Adipocyte (in vitro differentiated cells): ENCODE measurements at places on chromosomes 4 and X.
A peak's percentile ranks its signal among the peaks of the same experiment; 100 is the strongest.

GRCh38 chr4:54658252-54659093 is 716 bp downstream of the KIT start:
- peak; percentile 80 for DNase-seq

- DNase-seq: no peak
These were observed 466.7 kb downstream of the GASK1B start for GRCh38 chr4:157706155-157706554.

GRCh38 chrX:11619441-11619840 is 46.3 kb downstream of the ARHGAP6 start:
- peak; percentile 40 for DNase-seq

- DNase-seq: no peak
These were observed 22.8 kb upstream of the GPR78 start for GRCh38 chr4:8557151-8558076.

DNA sequence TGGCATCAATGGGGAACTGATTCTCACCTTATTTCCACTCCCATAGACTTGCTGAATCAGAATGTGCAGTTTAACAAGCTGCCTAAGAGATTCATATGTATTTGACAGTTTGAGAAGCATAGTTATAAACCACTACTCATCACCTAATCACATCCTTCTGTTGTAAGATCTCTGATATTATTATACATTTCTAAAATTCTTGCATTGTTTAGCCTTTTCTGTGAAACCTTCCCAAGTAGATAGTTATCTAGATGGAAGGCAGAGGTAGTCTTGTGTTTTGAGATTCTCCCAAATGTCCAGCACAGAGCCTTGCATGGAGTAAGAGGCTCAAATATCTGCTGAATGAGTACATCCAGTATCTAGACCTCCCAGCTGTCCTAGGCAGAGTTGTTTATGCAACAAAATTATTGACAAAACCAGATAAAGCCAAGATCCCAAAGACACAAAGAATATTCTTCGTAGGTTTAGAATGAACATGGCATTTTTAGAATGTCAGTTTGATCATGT is 227.3 kb downstream of the KDR start:
- DNase-seq: peak; percentile 22

DNA sequence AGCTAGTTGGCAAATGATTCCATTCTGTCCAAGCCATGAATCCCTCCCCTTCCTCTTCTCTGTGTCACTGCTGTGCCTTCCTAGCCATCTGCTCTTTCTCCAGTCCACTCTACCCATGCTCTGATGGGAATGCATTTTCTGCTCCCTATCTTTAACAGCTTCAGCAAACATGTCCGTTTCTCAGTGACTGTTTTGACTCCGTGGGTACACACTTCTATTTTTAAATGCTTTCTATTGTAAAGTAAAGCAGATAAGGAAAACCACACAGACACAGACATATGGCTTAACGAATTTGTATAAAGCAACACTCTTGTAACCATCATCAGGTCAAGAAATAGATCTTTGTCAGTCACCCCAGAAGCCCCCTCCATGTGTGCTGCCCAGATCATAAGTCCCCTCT is 72.4 kb upstream of the KLHL13 start:
- no peak for DNase-seq

GRCh38 chr4:152815078-152815477 is 35.3 kb downstream of the ARFIP1 start:
- DNase-seq: peak; percentile 45

DNA sequence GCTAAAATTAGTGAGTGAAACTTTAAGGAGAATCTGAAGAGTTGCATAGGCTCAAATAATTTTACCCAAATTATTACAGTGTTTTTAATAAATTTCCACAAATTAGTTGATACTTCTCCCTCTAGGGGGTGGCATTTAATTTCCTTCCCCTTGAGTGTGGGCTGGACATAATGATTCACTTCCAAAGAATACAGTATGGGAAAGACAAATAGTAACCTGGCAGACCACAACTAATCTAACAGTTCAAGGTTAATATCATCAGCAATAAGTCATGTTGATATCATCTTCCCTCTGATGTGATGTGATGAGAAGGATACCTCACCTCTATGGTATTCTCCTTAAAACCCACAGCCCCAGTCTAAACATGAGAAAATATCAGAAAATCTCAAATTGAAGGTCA is 15.5 kb downstream of the PFKFB1 start:
- no peak for DNase-seq

DNA sequence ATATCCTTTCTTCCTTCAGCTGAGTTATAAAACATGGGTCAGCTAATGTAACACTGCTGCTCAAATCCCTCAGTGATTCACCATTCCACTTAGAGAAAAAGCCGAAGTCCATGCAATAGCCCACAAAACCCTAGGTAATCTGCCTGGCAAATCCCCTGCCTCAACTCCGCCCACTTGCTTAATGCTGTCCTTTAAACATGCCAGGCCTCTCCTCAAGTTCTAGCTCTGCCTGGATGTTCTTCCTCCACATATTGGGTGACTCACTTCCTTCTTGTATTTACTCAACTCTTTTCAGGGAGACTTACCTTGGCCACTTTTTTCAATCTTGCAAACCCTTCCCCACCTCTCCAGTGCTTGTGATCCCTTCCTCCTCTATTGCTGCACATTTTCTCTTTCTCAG is 89.8 kb downstream of the EMCN start:
- DNase-seq: peak; percentile 71

- DNase-seq: peak; percentile 69
These were observed 3.0 kb upstream of the CITED1 start for GRCh38 chrX:72308566-72309296.

- peak; percentile 24 for DNase-seq
These were observed 695 bp downstream of the SHROOM3 start for GRCh38 chr4:76435528-76436319.

GRCh38 chr4:145076469-145076855 is 21.5 kb downstream of the ANAPC10 start:
- DNase-seq: no peak

GRCh38 chr4:15651676-15652075 is 3.5 kb downstream of the FBXL5 start:
- DNase-seq: peak; percentile 17

DNA sequence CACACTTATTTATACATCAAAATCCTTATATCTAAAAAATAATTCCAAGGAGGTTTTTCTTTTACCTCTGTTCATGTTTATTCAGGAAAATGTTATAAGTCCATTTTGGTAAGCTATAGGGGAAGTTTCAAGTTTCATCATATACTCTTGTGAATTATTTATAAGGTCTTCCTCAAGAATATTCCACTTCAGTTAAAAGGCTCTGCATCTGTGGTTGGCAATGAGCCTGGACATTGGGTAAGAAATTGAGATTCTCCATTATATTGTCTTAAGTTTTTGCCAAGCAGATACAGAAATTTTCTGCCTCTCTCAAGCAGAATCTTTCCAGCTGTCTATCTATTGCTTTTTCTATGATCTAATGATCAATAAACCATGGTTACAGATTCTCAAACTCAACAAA is 641.9 kb downstream of the NLGN4X start:
- DNase-seq: no peak

GRCh38 chrX:18833071-18833731 is 125.8 kb downstream of the PPEF1 start:
- no peak for DNase-seq

- DNase-seq: no peak
These were observed 91.6 kb upstream of the EFHC2 start for GRCh38 chrX:44435047-44435446.

DNA sequence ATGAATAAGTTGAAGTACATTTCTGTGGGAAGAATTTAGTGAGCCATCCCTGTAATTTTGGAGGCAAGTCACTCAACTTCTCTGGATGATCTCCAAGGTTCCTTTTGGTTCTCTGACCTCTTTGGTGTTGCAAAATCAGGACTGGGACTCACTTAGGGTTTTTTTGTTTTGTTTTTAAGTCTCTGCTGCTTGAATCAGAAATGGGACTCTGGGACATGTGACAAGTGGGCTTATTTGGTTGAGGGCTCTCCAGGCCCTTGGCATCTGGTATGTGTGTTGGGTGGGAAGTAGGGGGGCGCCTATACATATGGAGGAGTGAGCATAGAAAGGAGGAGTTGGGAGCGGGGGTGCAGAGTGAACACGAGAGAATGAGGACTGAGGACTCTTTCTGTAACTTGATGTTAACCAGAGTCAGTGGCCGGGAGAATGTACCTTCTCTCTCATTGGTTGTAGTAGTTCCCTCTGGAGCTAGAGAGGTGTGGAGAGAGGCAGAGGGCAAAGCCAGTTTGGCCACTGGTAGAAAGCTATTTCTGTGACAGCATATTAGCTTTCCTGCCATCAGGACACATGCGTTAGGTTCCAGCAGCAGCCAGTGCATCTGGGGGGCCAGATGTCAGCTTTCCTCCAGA is 1.9 kb downstream of the ARHGAP10 start:
- peak; percentile 84 for DNase-seq

GRCh38 chr4:42296196-42296595 is 101.1 kb upstream of the SHISA3 start:
- DNase-seq: no peak

DNA sequence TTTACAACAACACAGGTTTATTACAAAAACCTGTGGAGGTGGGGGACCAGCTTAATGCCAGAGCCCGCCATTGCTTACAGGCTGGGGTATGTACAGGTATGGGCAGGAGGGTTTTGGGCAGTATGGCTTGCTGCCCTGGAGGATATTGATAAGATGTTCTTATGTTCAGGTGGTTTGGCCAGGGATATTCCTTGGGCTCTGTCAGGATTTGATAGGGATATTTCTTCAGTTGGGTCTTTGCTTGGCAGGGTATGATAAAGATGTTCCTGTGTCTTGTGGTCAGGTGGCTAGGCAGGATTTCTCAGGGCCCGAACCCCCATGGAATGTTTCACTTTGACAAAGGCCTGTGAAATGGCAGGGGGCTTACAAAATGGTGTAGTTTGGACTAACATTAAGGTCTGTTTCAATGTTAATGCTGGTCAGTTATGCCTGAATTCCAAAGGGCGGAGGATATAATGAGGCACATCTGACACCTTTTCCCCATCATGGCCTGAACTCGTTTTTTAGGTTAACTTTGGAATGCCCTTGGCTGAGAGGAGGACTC is 3.1 kb downstream of the MGST2 start:
- no peak for DNase-seq

DNA sequence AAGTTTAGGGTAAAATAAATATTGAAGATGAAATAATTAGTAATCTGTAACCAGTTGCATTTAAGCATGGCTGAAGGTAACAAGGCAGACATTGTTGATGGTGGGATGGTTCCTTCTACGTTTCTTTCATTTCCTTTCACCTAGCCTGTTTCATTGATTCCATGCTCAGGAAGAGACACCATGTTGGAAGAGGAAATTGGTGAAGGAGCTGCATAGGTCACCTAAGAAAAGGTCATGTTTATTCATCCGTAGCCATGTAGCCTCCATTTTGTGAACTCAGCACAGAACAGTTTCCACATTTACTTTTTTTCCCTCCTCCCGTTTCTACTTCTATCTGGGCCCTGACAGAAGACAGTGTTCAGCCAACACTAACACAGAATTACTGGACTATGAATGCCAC is 3.8 kb downstream of the ADH1B start:
- DNase-seq: no peak

GRCh38 chr4:113998079-113998478 is 18.6 kb upstream of the ARSJ start:
- no peak for DNase-seq

- DNase-seq: no peak
These were observed 41.3 kb upstream of the MTMR1 start for GRCh38 chrX:150651906-150652305.

DNA sequence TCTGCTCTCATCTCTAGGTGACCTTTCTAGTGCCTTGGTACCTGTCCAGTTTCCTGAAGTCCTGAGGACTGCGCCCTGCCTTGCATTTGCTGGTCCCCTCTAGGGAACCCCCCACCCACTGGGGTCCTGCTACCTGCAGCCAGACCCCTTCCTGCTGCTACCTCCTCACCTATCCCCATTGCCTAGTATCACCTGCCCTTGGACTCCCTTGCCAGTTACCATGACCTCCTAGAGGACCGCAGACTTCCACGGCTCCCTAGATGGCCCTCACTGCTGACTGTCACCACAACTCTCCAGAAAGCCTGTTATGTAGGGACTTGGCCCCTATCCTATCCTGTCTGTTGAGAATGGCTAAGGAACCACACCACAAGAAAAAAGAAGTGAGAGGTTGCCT is 166.6 kb downstream of the EFNB1 start:
- DNase-seq: no peak

DNA sequence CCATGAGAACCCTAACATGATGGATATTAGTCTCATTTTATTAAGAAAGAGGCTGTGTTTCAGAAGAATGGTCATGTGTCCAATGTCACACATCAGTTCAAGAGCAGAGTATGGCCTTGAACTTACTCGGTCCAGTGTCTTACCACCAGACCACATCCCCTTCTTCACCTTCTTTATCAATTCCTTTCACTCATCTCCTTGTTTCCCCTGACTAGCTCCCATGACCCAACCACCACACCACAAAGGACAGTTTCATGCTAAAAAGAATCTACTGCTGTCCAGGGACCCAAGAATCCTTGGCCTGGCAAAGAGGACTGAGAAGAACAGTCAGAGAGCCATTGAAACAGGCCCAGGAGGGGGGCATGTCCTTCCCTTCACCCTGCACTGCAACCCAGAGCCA is 33.6 kb upstream of the MSN start:
- DNase-seq: no peak

DNA sequence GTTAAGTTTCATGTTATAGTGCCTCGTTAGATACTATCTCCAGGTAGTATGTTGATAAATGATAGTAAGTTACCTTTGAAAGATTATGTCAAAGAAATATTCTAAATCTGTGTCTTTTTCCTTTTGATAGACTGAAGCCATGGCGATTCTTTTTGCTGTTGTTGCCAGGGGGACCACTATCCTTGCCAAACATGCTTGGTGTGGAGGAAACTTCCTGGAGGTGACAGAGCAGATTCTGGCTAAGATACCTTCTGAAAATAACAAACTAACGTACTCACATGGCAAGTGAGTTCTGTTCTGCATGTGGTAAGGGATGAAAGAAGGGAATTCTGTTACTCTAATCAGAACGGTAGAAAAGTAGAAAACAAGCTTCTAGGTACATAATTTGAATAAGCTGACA is 8.2 kb downstream of the VAMP7 start:
- no peak for DNase-seq

DNA sequence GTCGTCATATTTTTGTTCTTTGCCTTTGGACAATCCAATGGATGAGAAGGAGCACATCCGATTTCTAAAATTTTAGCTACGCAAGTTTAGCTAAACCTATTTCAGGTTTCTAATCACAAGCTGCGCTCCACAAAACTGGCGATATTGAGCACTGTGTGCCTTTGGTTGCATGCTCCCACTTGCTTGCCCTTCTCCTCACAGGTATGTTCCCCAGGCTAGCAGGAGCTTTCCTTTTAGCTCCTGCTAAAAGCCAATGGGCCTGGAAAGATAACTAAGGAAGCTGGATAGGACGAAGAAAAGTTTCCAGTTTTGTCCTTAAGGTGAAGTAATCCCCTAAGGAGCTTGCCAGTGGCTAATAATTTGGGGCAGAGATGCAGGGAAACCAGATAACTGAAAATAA is 975.2 kb downstream of the FSTL5 start:
- no peak for DNase-seq

DNA sequence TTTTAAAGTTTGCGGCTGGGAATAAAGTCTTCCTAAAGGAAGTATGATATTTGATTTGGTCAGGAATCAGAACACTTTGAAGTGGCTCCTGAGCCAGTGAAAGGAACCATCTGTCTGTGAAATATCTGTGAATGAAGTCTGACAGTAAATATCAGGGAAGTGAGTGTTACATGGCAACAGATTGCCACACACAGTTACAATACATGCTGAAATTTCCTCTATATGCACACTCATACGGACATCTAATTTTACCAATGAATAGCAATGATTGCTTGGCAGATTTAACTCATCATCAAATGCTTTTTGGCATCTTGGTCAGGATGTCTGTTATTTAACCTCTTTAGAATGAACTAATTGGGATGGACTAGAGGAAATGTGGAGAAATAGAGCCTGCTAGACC is 1023.8 kb downstream of the FAT4 start:
- DNase-seq: no peak
